Motor neuron (in vitro differentiated cells): ENCODE measurements at places on chromosomes 6 and 20.
A peak's percentile ranks its signal among the peaks of the same experiment; 100 is the strongest.

GRCh38 chr6:130307752-130308361, 58.0 kb upstream of the TMEM200A start:
- no peak for ATAC-seq

- no peak for ATAC-seq
Observed at GRCh38 chr6:83231146-83231545, 38.0 kb downstream of the RWDD2A start.

DNA sequence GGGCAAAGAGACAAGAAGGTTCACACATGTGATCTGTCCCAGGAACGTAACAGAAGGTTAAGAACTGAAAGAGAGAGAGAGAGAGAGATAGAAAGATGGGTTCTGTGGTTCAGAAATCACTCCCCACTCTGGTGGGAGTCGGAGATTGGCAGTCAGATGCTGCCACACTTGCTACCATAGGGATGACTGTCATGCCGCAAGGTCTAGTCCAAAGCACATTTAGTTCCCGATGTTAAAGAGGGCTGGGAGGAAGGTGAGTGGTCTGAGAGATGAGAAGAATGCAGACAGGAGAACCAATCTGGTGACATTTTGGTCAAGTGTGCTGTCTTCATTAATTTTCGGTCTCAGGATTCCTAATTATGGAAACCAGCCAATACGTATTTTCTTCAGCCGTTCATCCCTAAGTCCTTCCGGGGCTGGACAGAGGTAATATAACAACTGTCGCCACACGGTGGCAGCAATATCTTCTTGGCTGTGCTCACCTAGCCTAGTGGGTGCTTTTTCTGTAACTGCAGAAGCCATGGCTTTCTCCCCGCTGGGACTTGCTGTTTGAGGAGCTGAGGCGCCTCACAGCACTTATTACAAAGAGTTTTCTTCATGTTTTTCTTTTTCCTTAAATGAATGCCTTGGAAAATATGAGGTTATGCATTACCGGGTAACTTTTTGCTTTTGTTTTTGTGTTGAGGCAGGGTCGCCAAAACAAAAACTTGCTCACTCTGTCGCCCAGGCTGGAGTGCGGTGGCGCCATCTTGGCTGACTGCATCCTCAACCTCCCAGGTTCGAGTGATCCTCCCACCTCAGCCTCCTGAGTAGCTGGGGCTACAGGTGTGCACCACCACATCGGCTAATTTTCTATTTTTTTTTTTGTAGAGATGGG, 46.0 kb downstream of the SLC35D3 start:
- ATAC-seq, result peak; percentile 94

DNA sequence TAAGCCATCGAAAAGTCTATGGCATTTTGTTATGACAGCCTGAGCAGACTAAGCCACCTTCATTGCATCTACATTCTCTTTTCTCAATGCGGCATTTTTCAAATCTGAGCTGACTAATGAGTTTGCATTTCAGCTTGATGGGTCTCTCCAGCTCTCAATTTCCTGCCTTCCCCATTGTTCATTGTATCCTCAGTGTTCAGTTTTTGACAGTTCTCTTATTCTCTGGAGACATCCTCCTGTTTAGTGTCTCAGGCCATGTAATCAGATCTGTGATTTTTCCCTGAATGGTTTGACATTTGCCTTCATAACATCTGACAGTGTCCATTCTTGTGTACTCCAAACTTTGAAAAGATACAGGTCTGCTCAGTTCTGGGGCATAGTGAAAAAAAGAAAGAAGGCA, 27.9 kb upstream of the MCM3 start:
- no peak for ATAC-seq

DNA sequence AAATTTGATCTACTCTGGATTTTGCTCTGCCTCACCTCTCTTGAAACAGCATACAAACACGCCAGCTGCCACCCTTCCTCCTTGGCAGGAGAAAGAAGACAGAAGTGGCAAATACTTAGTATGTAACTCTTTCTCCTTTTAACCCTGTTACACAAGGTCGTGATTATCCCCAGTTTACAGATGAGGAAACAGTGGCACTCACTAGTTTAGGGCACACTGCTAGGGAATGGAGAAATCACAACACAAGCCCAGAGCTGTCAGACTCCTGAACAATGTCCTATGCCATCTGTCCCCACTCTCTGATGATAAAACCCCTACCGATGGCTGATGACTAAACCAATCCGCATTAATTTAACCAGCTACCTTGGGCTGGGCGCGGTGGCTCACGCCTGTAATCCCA, 79.7 kb downstream of the FGD2 start:
- no peak for ATAC-seq

DNA sequence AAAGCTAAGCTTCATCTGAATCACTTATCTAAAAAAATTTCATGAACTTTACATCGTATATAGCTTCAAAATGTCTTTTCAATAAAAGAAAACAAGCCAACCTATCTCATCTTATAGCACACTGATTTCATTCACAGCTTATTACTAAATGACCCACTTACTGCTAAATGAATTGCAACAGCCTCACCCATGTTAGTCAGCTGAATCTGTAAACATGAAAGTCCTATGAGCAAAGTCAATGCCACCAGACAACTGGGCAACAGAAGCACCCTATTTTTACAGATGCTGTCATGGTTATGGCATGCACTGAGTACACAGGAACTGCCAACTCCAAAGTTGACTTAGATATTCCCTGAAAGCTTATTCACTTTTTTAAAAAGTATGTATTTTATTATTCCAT, 41.2 kb upstream of the DST start:
- ATAC-seq, result peak; percentile 88
